ENCODE measurements at places on chromosomes 11 and 22. TPM values are rescaled to one million over a fixed set of nuclear protein-coding genes. Genes with fewer than 3 reads are reported as not detected.

OR52I1 gene
- total RNA-seq = not detected

SCGB1A1 gene
- not detected for total RNA-seq

ART5 gene
- 3.8 TPM for total RNA-seq

MRGPRX3 gene
- total RNA-seq = not detected

MS4A15 gene
- total RNA-seq = not detected

DEFB131B gene
- total RNA-seq = not detected

PLCB3 gene
- total RNA-seq = 56.2 TPM

ZFTA gene
- total RNA-seq = 21.1 TPM

PLAAT5 gene
- 9.9 TPM for total RNA-seq

FJX1 gene
- 38.8 TPM for total RNA-seq

APOBEC3B gene
- 7.1 TPM for total RNA-seq

DNA sequence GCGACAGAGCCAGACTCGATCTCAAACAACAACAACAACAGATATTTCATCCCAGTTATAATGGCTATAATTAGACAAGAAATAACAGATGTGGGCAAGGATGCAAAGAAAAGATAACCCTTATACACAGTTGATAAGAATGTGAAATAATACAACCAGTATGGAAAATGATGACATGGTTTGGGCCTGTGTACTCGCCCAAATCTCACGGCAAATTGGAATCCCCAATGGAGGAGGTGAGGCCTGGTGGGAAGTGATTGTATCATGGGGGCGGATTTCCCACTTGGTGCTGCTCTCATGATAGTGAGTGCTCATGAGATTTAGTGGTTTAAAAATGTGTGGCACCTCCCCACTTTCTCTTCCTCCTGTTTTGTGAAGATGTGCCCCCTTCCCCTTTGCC lies 104.1 kb downstream of the C11orf87 start:
- DNase-seq = no peak

GRCh38 chr11:15104166-15104565 lies 10.6 kb upstream of the INSC start:
- DNase-seq = no peak

DNA sequence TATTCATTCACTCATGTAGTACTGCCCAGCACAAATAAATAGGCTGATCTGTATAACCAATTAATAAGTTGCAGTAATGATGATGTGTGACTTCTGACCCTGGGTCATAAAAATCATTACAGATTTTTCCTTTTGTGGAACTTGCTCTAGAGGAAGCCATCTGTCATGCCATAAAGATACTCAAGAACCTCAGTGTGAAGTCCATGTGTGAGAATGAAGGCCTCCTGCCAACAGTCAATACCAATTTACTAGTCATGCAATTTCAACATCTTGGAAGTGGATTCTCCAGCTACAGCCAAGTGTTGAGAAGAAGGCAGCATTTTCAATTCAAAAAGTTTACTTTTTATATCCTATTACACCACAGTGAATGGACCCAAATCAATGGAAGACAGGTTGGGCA lies 435.6 kb upstream of the LRRC4C start:
- DNase-seq = no peak

DNA sequence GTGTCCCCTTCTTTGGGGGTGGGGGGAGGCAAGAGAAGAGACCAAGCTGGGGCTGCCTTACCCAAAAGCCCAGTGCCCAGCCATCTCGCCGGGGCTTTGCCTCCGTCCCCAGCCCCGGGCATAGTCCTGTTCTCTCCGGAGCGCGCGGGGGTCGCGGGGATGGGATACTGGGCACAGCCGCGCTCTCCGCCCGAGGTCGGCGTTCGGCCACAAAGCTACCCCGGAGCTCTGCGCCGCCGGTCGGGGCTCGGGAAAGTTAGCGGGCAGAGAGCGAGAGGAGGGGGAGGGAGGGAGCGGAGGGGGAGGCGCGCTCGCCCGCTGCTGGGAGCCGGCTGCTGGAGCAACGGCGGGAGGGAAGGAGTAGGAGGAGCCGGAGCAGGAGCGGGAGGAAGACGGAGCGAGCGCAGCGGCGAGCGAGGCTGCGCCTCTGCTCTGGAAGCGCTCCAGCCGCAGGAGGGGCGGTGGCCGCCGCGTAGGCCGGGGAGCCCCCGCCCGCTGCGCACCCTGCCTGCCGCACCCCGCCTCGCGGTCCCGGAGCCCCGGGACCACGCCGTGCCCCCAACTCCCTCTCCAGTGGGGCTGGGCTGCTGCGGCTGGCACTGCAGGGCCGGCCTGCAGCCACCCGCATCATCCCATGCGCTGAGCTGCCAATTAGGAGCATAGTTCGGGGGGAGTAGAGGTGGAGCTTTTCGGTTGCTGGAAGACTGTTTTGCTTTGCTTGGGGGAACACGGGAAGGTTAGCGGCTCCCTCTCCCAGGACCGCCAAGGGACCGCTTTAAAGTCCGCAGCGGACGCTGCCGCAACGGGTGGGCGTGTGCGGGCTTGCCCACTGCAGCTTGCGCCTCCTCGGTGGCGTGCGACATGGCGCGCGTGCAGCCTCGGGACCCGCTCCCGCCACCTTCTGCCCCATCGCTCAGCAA lies at the start of gene SCN4B:
Gene SCN4B, minus strand, starts transcription at position 272 of the 920 bp plus-strand sequence. Its CDS starts 150 bp downstream, at position 122.
- DNase-seq = no peak

GRCh38 chr11:17161515-17161914 lies 46.3 kb downstream of the PIK3C2A start:
- no peak for DNase-seq

DNA sequence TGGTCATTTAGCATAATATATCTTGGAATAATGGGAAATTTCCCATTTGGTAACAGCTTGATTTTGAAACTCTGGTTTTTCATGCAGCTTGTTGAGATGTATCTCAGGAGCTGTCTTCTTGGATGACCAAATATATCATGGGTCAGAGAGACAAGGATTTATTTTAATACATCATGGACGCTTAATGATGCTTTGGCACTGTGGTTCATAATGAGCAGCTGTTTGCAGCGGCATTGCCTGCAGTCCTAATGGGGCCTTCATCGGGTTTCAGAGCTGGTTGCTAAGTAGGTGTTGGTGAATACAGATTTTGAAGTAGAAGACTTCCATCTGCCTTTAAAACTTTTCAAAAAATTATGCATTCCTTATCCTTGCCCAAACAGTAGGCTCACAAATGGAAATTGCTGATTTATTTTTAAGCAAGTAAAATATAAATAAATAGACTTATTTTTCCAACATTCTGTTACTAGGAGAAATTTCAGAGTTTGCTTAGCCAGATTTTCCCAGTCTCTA lies 389.5 kb upstream of the FAT3 start:
- DNase-seq = no peak

- DNase-seq = peak; percentile 93
Observed at GRCh38 chr22:29766632-29767170, at the start of gene ZMAT5. ZMAT5 (minus strand) TSS chr22:29767007; CDS start chr22:29748544, 18,463 bp downstream.

DNA sequence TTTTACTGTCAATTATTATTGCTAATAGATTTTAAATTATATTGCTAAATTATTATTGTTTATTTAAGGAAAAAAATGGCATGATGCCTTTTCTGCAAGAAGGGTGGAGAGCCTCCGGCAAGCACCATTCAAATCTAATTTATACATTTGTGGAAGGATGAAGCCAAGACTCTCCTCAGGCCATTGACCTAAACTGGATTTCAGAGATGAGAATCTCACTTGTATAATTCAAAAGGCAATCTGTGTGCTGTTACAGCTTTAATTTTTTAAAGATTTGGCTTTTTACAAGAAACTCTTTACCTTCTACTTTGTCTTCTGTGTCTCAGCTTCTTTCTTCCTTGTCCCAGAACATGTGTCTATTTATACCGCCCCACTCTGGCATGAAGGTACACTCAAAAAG lies 722.5 kb downstream of the ETS1 start:
- DNase-seq = no peak

- DNase-seq = no peak
Observed at GRCh38 chr22:39382410-39382809, 17.2 kb upstream of the TAB1 start.

- no peak for DNase-seq
Observed at GRCh38 chr11:2825889-2826678, 59.5 kb downstream of the CDKN1C start.

GRCh38 chr22:32748509-32748908 lies 53.0 kb upstream of the TIMP3 start:
- no peak for DNase-seq

GRCh38 chr11:120569861-120570260 lies 58.3 kb downstream of the GRIK4 start:
- DNase-seq = no peak

- DNase-seq = no peak
Observed at GRCh38 chr11:68934666-68935065, 31.0 kb downstream of the IGHMBP2 start.

DNA sequence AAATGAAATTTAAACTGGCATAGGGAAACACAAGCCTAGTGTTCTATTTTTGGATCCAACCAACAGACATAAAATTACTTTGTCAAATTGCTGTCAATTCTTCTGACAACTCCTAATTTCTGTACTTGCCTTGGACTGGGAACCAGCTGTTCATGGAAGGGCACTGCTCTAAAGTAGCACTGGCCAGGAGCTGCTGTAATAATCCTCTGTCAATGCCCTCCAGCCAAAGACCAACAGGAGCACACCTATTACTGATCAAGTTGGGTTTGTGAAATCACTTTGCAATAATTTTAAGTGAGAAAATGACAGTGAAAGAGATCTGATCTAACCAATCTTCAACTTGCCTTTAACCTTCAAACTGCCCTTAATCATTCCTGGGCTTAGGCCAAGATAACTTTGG lies 18.9 kb upstream of the TMEM123 start:
- no peak for DNase-seq

DNA sequence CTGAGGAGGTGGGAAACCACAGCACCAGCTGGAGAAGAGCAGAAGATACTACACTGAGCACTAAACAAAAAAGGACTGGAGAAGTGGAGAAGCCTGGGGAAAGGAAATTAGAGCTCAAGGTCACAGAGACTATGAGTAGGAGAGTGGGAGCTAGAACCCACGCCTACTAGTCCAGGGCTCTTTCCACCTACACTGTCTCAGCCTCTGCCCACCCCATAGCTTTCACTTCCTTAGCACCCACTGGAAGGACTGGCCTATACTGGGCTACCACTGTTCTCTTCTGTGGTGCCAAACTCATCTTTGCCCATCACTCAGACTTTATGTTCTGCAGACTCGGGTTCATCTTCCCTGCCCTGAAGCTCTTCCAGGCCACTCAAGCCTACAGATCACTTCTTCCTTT lies 94.3 kb upstream of the PHOX2A start:
- no peak for DNase-seq

DNA sequence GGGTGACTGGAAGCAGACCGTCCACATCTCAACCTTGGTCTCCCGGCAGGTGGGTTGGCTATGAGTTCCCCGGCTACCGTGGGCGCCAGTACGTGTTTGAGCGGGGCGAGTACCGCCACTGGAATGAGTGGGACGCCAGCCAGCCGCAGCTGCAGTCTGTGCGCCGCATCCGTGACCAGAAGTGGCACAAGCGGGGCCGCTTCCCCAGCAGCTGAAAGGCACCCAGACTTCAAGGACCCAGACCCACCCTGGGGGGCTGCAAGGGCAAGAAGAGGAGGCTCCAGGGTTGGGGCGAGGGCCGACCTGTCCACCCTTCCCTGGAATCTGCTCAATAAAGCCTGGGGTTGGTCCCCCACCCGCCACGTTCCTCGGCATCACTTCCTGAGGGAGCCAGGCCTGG lies 7.3 kb downstream of the CRYBB3 start:
- DNase-seq = no peak

GRCh38 chr11:86743223-86744118 lies 56.9 kb upstream of the PRSS23 start:
- DNase-seq = no peak

GRCh38 chr11:117334896-117335295 lies 7.2 kb downstream of the CEP164 start:
- DNase-seq = no peak

GRCh38 chr11:21474529-21474928 lies 718.4 kb upstream of the ANO5 start:
- no peak for DNase-seq

GRCh38 chr11:6249770-6250555 lies 9.7 kb upstream of the CCKBR start:
- no peak for DNase-seq

DNA sequence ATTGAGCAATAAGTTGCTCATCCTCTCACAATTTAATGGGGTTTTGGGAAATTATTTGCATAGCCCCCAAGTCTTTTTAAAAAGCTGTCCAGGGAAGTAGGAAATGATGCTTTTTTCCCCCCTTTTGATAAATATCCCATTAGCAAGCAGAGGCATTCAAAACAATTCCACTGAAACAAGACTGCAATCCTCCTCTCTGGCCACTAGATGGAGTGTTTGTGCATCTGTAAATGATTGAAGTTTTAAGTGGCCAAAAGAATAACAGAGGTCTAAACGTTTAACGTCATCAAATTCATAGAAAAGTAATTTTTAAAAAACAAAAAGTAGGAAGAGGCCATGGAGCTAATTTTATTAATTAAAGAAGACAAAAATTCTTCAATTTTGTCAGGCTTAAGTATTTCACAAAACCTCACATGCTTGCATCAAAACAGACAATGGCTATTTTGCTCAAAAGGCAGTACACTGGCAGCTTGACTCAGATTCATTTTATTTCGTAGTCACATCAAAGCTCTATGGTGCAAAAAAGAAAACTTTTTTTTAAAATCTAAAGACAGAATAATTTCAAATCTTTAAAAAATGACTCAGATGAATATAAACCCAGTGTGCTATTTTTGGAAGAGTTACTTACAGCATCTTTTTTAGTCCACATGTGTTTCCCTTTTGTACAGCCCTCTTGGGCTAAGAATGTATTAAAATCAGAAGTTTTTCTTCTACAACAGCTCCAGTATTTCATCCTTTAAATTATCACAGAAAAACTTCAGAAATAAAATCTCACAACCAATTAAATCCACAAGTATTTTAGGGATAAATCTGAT lies 17.8 kb downstream of the CHORDC1 start:
- no peak for DNase-seq
